HFFc6 (cell line): ENCODE measurements at places on chromosomes 5 and 9.

DNA sequence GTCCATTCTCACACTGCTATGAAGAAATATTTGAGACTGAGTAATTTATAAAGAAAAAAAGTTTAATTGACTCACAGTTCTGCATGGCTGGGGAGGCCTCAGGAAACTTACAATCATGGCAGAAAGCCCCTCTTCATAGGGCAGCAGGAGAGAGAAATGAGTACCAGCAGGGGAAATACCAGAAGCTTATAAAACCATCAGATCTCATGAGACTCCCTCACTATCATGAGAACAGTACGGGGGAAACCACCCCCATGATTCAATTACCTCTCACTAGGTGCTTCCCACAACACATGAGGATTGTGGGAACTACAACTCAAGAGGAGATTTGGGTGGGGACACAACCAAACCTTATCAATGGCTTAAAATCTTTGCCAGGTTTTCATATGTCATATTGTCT lies 20.3 kb upstream of the TENT4A start:
- no peaks in the 10 kb centered on the region; the same call in none of the 2 replicates for H3K27me3 ChIP-seq
- no peak overlapping the region for H3K27ac ChIP-seq
- DNase-seq, result no peak
- H3K4me1 ChIP-seq, result no peaks in the 10 kb centered on the region
- H3K36me3 ChIP-seq, result no peaks in the 10 kb centered on the region

DNA sequence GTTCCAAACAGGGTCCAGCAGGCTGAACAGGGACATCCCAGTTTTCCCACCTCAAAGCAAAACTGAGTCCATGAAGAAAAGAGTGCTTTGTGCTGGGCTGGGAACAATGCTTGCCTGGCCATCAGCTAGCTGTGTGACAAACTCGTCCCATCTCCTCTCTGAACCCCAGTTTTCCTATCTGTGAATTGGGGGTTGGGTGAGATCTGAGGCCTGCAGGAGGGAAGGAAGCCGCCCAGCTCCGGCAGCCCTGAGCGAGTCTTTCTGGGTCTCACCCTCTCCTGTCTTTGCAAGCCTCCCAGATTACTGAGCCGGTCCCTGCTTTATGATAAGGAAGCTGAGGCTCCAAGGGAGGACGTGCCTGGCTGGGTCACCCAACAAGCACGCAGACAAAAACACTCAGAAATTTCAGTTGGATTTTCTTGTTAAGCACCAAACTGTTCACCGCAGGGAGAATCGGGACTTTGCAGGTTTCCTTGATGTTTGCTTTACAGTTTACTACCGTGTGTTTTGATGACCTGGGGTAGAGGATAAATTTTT lies 82.6 kb upstream of the LMX1B start:
- H3K27me3 ChIP-seq, result peaks cover 57% of the 10 kb centered on the region
- no peaks in the 10 kb centered on the region for H3K36me3 ChIP-seq
- no peak overlapping the region for H3K4me3 ChIP-seq

DNA sequence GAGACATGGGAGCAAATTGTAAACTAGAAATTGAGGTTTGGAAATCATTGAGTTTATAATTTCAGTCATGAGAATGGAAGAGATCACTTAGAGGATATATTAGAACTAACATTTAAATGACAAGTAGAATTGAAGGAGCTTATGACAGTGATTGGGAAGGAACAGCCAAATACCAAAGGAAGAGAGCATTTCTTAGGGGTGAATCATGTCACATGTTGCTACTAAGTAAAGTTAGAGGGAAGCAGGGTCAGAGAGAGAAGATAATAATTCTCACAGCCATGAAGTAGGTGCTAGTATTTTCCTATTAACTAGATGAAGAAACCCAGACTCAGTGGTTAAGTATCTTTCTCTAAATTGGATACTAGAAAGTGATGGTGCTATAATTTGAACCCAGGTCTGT lies 59.3 kb downstream of the COMMD10 start:
- no peaks in the 10 kb centered on the region for H3K36me3 ChIP-seq
- no peaks in the 10 kb centered on the region for H3K4me1 ChIP-seq
- H3K4me3 ChIP-seq, result no peak overlapping the region

- DNase-seq, result no peak
- H3K27me3 ChIP-seq, result peaks cover 3% of the 10 kb centered on the region
- peaks cover 13% of the 10 kb centered on the region; the same call in 1 of the 2 replicates for H3K4me1 ChIP-seq
- H3K4me3 ChIP-seq, result no peak overlapping the region
- H3K27ac ChIP-seq, result no peak overlapping the region
Observed at GRCh38 chr9:98087420-98088354, 31.2 kb downstream of the NANS start.

DNA sequence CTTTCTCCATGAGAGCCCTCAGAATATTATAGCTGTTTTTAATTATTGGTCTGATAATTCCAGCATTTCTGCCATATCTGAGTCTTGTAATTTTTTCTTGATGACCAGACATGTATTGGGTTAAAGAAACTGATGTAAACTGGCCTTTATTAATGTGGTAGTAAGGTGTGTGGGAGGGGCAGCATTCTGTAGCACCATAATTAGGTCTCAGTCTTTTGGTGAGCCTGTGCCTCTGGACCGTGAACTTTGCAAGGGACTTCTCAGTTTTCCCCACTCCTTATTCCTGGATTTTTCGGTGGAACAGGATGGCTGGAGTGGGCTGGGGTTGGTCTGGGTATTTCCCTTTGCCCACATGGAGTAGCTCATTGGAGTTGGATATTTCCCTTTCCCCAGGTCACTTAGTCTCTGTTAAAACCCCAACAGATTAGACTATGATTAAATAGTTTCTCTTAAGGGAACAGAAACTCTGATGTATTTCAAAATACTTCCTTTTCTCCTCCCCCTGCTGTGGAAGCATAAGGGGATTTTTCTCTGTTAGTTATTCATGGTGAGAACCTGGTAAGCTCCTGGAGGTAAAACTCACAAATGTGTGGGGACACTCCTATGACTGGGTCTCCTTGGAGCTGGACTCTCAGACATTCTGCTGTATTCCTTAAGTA lies 52.4 kb downstream of the FSD1L start:
- no peak overlapping the region for H3K4me3 ChIP-seq
- H3K27me3 ChIP-seq, result no peaks in the 10 kb centered on the region
- no peak for DNase-seq
- peaks cover 52% of the 10 kb centered on the region for H3K4me1 ChIP-seq
- H3K36me3 ChIP-seq, result peaks cover 12% of the 10 kb centered on the region; the same call in 1 of the 2 replicates

DNA sequence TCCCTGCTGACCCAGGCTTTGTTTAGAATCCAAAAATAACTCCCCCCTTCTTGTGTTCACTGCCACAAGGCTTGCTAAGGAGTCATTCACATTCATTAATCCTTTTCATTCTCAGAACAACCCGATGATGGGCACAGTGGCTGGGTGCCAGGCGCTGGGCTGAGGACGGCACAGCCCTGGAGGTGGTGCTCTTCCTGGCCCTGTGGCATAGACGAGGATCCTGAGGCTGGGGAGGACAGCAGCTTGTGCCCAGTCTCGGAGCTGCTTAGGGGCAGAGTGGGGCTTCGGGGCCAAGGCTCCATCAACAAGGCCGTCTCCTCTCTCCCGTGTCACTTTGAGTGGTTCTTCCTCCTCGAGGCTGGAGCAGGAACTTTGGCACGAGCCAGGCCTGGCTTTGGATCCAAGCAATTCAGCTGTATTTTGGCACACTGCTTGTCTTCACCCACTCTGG lies 166.7 kb downstream of the TTLL11 start:
- no peak overlapping the region for H3K4me3 ChIP-seq
- peaks cover 3% of the 10 kb centered on the region for H3K27me3 ChIP-seq
- H3K4me1 ChIP-seq, result peaks cover 28% of the 10 kb centered on the region
- no peak for DNase-seq
- peaks cover 4% of the 10 kb centered on the region; the same call in 1 of the 2 replicates for H3K36me3 ChIP-seq
- no peak overlapping the region for H3K27ac ChIP-seq

- no peak for DNase-seq
- H3K27me3 ChIP-seq, result peaks cover 5% of the 10 kb centered on the region
- H3K4me1 ChIP-seq, result no peaks in the 10 kb centered on the region
- no peak overlapping the region for H3K4me3 ChIP-seq
- no peak overlapping the region for H3K27ac ChIP-seq
- peaks cover 54% of the 10 kb centered on the region for H3K36me3 ChIP-seq
Observed at GRCh38 chr9:71966601-71967000, 55.2 kb downstream of the C9orf85 start.

GRCh38 chr5:173155912-173156311 lies 11.6 kb downstream of the BNIP1 start:
- H3K27me3 ChIP-seq, result no peaks in the 10 kb centered on the region
- H3K36me3 ChIP-seq, result peaks cover 16% of the 10 kb centered on the region; the same call in 1 of the 2 replicates
- H3K4me3 ChIP-seq, result no peak overlapping the region
- no peaks in the 10 kb centered on the region for H3K4me1 ChIP-seq

- no peaks in the 10 kb centered on the region for H3K36me3 ChIP-seq
- no peak overlapping the region for H3K4me3 ChIP-seq
- no peaks in the 10 kb centered on the region for H3K4me1 ChIP-seq
- H3K27me3 ChIP-seq, result peaks cover 19% of the 10 kb centered on the region
- no peak for DNase-seq
Observed at GRCh38 chr9:37632479-37632878, 18.3 kb upstream of the FRMPD1 start.

DNA sequence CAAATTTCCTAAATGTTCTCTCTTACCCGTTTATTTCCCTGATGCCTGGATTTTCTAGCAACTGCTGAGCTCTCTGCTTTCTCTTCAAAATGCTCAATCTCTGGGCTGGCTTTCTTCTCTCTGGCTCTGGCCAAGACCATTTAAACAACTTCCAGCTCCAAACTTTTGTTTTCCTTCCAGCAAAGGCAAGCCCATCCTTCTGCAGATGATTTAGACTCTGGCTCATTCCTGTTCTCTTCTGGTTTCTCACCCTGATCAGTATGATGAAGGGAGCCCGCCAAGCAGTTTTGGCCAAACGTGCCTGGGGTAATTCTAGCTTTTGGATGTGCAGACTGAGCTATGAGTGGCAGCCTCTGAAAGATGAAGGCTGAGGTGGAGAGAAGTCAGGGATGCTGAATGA lies 78.1 kb downstream of the HSPA4 start:
- no peak for DNase-seq
- no peaks in the 10 kb centered on the region for H3K4me1 ChIP-seq
- H3K27me3 ChIP-seq, result peaks cover 12% of the 10 kb centered on the region; the same call in 1 of the 2 replicates
- H3K36me3 ChIP-seq, result no peaks in the 10 kb centered on the region
- no peak overlapping the region for H3K4me3 ChIP-seq

GRCh38 chr9:94847486-94847885 lies 121.0 kb downstream of the AOPEP start:
- H3K4me3 ChIP-seq, result no peak overlapping the region
- peak; percentile 63 for DNase-seq
- H3K27me3 ChIP-seq, result peaks cover 1% of the 10 kb centered on the region; the same call in 1 of the 2 replicates
- peaks cover 12% of the 10 kb centered on the region for H3K36me3 ChIP-seq

- no peak overlapping the region for H3K4me3 ChIP-seq
- no peaks in the 10 kb centered on the region for H3K36me3 ChIP-seq
- H3K27me3 ChIP-seq, result no peaks in the 10 kb centered on the region
Observed at GRCh38 chr5:119926301-119926700, 296.9 kb downstream of the FAM170A start.

GRCh38 chr9:112618385-112619009 lies 99.4 kb downstream of the INIP start:
- H3K4me1 ChIP-seq, result no peaks in the 10 kb centered on the region; the same call in 1 of the 2 replicates
- H3K36me3 ChIP-seq, result no peaks in the 10 kb centered on the region
- H3K27ac ChIP-seq, result no peak overlapping the region
- no peak overlapping the region for H3K4me3 ChIP-seq
- no peak for DNase-seq

GRCh38 chr9:135240871-135241311 lies 153.4 kb downstream of the OLFM1 start:
- peaks cover 8% of the 10 kb centered on the region for H3K27me3 ChIP-seq
- no peaks in the 10 kb centered on the region for H3K4me1 ChIP-seq
- no peak for DNase-seq
- H3K27ac ChIP-seq, result no peak overlapping the region
- no peak overlapping the region for H3K4me3 ChIP-seq

- DNase-seq, result no peak
- H3K36me3 ChIP-seq, result no peaks in the 10 kb centered on the region
- H3K27me3 ChIP-seq, result no peaks in the 10 kb centered on the region
Observed at GRCh38 chr9:112631313-112632070, 86.4 kb downstream of the INIP start.

DNA sequence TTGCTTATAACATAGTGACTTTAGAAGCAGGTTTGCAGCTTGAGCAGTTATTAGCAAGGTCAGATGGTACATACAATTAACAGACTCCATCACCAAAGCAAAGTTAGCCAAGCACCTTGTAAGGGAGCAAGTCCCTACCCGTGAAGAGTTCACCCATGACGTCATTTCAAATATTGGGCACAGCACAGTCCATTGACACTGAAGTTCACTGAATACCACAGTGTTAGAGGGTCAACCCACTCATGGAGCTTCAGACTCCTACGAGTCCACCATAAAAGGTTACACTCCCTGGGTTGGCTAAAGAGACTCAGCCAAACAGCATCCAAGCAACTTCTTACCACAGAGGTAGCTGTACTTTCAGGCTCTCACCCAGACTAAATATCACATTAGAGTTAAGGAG lies 77.5 kb downstream of the GALNT10 start:
- 0 out of 2 replicates have a peak, but pooled peaks cover 1% of the 10 kb centered on the region for H3K27me3 ChIP-seq
- H3K36me3 ChIP-seq, result peaks cover 13% of the 10 kb centered on the region
- H3K4me1 ChIP-seq, result peaks cover 49% of the 10 kb centered on the region
- H3K4me3 ChIP-seq, result no peak overlapping the region

DNA sequence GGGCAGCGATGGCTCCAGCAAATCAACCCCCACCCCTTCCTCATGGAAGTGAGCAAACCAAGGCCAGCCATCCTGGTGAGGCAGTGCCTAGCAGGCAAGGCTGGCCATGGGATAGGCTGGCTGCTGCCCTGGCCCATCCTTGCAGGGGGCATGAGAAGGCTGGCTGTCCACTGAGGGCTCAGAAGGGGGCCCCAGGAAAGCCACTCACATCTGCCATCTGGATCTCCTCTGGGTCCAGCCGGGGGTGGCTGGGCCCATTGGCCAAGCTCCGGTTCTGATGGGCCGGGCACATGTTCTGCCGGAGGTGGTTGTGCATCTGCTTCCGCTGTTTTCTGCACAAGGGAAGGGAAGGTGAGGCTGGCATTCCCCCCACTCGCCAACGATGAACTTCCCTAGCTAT lies 57.1 kb downstream of the PSD2 start:
- H3K4me3 ChIP-seq, result no peak overlapping the region
- peaks cover 43% of the 10 kb centered on the region for H3K27me3 ChIP-seq
- H3K4me1 ChIP-seq, result no peaks in the 10 kb centered on the region
- H3K27ac ChIP-seq, result no peak overlapping the region

- H3K27me3 ChIP-seq, result no peaks in the 10 kb centered on the region
- H3K4me1 ChIP-seq, result peaks cover 7% of the 10 kb centered on the region
- no peaks in the 10 kb centered on the region for H3K36me3 ChIP-seq
- DNase-seq, result no peak
- H3K4me3 ChIP-seq, result no peak overlapping the region
Observed at GRCh38 chr5:33240558-33240957, 200.2 kb upstream of the TARS1 start.
